ENCODE measurements at places on chromosomes 11 and 22.
A peak's percentile ranks its signal among the peaks of the same experiment; 100 is the strongest.

- H3K36me3 ChIP-seq: peaks cover 15% of the 10 kb centered on the region
- no peaks in the 10 kb centered on the region for H3K4me1 ChIP-seq
- H3K4me3 ChIP-seq: no peak overlapping the region
- no peak for DNase-seq
Measured at GRCh38 chr11:122951211-122951610, 30.4 kb downstream of the BSX start.

DNA sequence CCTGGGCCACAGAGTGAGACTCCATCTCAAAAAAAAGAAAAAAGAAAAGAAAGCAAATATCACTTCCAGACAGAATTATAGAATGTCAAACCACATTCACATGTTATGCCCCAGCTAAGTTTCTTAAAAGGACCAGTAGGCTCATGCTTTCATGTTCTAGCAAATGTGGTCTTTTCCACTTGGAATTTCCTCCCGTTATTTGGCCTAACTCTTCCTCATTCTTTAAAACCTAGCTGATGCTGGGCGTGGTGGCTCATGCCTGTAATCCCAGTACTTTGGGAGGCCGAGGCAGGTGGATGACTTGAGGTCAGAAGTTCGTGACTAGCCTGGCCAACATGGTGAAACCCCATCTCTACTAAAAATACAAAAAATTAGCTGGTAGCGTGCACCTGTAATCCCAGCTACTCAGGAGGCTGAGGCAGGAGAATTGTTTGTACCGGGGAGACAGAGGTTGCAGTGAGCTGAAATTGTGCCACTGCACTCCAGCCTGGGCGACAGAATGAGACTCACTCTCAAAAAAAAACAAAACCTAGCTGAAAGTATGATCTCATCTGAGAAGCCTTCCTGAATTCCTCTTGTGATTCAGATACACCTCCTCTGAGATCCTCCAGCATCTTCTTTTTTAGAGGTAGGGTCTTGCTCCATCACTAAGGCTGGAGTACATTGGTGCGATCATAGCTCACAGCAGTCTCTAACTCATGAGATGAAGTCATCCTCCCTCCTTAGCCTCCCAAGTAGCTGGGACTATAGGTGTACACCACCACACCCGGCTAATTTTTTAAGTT is 50.4 kb downstream of the FCHSD2 start:
- no peaks in the 10 kb centered on the region for H3K36me3 ChIP-seq
- H3K4me1 ChIP-seq: no peaks in the 10 kb centered on the region
- H3K4me3 ChIP-seq: no peak overlapping the region
- H3K27me3 ChIP-seq: no peaks in the 10 kb centered on the region

- no peak overlapping the region for H3K4me3 ChIP-seq
- H3K27ac ChIP-seq: no peak overlapping the region
Measured at GRCh38 chr11:134425816-134426536, 13.9 kb upstream of the B3GAT1 start.

DNA sequence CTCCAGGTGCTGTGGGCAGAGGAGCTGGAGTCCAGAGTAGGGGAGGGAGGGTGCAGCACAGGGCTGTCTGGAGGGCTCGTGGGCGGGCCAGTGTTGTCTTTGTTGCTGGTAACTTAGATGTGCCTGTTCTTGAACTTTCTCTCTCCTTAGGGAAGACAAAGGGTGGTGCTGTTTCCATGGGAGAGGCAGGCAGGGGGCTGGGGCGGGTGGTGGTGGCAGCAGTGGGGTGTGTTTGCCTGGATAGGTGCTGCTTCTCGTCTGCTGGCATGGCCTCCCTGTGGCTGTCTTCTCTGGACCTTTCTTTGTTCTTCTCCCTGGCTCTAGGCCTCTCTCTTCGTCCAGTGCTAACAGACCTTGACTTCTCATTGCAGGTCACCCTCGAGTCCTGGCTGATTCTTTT is 8.5 kb downstream of the SIDT2 start:
- no peak for DNase-seq
- no peak overlapping the region for H3K27ac ChIP-seq
- H3K4me3 ChIP-seq: no peak overlapping the region
- no peaks in the 10 kb centered on the region for H3K4me1 ChIP-seq
- H3K27me3 ChIP-seq: no peaks in the 10 kb centered on the region

GRCh38 chr22:49551897-49552614 is 275.6 kb downstream of the BRD1 start:
- H3K27me3 ChIP-seq: no peaks in the 10 kb centered on the region
- no peak overlapping the region for H3K27ac ChIP-seq
- H3K36me3 ChIP-seq: no peaks in the 10 kb centered on the region
- H3K4me3 ChIP-seq: no peak overlapping the region
- H3K4me1 ChIP-seq: no peaks in the 10 kb centered on the region
- peak; percentile 44 for DNase-seq

Data from tibial artery (tissue), 4 donors.